Activated CD4-positive, alpha-beta T cell treated with anti-CD3 and anti-CD28 coated beads, Interleukin-2, amount 50 U/mL, for 48 hours (primary cell): ENCODE measurements at places on chromosomes 6 and 20.

DNA sequence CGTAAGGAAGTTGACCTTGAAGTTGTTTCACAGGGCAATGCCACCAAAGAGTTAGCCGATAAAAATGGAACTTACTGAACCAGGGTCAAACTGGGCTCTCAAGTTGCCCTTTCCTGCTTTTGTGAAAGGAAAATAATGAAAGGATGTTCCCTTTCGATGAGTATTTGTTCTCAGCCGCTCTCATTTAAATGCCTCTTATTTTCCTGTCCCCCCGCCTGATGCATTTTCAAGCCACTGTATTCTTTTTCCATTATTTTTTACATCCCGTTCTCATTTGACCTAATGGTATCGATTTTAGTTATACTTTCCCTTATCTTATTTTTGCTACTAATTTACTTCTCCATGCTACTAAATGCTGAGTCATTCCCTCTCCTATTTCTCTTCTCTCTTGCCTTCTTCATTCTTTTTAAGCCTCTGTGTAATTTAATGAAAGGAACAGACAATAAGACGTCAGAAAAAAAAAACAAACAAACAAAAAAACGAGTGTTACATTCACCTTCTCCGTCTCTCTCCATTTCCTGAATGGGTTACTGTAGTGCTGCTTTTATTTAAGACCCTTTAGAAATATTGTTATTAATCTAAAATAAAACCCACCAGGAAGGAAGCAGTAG is 655 bp upstream of the NDUFAF4 start:
- DNase-seq = no peak

DNA sequence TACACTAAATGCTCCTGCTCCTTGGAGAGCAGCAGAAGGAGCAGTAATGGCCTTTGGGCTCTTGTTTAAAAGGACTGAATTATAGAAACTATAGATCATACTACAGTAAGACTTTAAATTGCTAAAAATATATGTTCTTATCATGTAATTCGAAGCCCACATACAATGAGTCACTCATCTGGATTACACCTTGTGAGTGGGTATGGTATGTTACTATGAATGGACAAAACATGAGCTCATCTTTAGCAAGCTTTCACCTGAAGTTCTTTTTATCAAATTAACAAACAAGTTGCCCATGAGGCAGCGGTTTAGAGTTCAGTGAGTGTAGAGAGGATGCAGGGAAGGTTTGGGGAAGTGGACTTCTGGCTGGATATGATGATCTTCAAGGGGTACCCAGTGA is 114.4 kb upstream of the CCN2 start:
- no peak for DNase-seq

GRCh38 chr6:90982051-90982450 is 395.2 kb upstream of the MAP3K7 start:
- DNase-seq = no peak

GRCh38 chr6:139970591-139970991 is 596.1 kb upstream of the CITED2 start:
- DNase-seq = no peak

- DNase-seq = no peak
These were observed 105.9 kb upstream of the FOXC1 start for GRCh38 chr6:1503811-1504210.

DNA sequence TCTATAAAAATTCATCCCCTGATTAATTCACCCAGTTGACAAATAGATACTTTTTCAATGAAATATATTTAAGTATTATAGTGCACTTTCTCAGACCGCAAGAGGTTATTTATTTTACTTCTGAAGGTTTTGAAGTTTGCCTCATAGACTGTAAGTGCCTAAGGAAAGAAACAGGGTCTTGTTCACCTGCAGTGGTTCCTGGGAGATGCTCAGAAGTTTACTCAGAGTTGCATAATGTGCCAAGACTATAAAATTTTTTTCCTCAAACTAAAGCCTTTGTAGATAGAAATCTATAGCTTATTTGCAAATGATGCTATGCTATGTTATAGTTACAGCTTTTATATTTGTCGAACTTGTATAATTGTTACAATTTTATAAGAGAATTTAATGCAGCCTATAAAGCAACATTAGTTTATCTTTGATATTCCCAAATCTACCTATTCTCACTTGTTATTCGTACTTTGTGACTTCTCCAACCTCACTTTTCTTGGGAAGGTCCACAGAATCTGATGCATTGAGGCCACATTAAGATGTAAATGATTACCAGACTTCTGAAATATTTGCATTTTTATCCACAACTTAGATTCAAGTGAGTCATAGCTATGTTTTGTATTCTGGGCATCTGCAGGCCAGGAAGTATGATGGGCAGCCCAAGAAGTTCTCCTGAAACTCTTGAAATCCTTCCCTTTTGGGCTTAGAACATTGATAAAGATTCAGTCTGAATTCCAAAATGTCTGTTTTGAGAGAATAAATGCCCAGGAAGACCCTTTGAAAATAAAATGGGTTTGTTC is 35.7 kb downstream of the KCNQ5 start:
- no peak for DNase-seq

DNA sequence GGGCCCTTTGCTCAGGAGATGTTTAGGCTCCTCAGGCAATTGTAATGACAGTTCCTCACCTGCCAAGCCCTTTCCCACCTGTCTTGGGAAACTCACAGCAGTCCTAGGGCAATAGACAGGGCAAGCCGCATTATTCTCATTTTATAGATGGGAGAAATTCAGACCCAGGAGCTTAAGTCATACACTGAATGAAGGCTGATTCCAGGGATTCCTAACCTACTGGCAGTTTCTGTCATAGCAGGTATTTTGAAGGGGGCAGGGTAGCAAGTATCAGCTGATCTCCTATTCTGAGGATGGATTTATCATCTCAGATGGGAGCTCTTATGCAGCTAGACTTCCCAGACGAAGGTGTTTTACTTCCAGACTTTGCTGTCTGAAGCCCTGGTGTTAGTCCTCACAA is 61.4 kb upstream of the MYL9 start:
- no peak for DNase-seq

GRCh38 chr20:48571949-48572847 is 255.6 kb downstream of the PREX1 start:
- no peak for DNase-seq

GRCh38 chr6:32774426-32774825 is 11.1 kb upstream of the HLA-DQB2 start:
- DNase-seq = no peak
